CD4-positive, CD25-positive, alpha-beta regulatory T cell (primary cell): ENCODE measurements at places on chromosomes 6 and 20.

- no peak for DNase-seq
Measured at GRCh38 chr6:74128536-74128935, 432.5 kb downstream of the CD109 start.

- no peak for DNase-seq
Measured at GRCh38 chr20:4544765-4545164, 176.9 kb upstream of the PRND start.

DNA sequence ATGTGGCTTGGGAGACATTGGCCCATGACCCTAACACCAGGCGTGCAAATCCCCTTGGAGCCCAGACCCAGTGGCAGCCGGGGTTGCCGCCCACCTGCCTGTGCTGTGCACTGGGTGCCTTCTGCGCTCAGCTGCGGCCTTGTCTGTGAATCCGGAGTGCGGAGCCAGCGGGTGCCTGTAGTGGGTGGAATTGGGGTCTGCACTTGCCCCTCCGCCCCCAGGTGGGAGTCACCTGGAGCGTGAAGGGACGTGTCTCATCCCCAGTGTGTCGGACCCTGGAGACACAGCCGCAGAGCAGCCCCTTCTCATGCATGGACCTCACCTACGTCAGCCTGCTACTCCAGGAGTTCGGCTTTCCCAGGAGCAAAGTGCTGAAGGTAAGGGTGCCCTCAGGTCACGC, 22.9 kb upstream of the PYGB start:
- DNase-seq = no peak

- DNase-seq = no peak
Measured at GRCh38 chr6:132126150-132126549, 175.0 kb upstream of the CCN2 start.

GRCh38 chr6:20692023-20692422, 157.8 kb downstream of the CDKAL1 start:
- no peak for DNase-seq

DNA sequence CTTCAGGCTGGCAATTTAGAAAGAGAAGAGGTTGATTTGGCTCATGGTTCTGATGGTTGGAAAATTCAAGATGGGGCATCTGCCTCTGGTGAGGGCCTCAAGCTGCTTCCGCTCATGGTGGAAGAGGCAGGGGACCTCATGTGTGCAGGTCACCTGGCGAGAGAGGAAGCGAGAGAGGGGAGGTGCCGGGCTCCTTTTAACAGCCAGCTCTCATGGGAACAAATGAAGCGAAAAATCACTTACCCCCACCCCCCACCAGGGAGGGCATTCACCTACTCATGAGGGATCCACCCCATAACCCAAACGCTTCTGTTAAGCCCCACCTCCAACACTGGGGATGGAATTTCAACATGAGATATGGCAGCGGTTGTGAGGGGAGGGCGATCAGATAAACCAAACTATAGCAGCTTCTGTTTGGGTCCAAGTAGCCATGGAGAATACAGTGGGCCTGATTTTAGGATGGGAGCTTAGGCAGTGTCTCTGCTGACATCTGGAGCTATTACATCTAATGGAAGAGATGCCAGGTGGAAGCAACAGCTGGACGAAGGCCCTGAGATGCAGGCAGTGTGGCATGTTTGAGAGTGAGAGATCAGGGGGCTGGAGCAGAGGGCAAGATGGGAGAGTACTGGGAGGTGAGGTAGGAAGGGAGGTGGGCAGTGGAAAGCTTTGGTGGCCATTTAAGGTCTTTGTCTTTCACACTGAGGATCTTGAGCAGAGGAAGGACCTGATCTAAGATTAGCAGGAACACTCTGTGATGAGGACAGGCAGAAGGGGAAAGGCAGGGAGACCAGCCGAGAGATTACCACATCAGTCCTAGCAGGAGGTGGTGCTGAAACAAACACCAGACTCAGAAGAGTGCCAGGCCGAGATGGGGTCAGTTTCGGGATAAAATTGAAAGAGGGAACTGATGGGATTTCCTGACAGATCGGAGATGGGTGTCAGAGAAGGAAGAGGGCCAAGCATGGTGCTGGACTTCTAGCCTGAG, 161.8 kb downstream of the NFATC2 start:
- no peak for DNase-seq

DNA sequence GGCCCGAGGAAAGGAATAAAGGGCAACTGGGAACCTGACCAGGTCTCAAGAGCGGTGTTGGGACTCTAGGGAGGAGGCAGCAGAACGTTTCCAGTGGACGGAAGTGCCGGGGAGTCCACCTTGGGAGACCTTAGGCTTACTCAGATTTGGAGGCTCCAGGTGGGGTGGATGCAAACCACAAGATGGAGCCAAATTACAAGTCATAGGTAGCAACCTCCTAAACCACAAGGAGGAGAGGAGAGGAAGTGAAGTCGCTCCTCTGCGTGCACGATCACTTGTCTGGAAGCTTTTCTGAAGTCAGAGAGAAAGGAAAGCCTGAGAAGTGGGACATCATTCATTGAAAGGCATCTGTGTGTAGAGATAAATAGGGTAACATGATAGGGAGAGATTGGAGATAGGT, 9.3 kb downstream of the HLA-DOA start:
- DNase-seq = no peak

GRCh38 chr6:83514866-83515466, 2.6 kb downstream of the PRSS35 start:
- peak; percentile 16 for DNase-seq

DNA sequence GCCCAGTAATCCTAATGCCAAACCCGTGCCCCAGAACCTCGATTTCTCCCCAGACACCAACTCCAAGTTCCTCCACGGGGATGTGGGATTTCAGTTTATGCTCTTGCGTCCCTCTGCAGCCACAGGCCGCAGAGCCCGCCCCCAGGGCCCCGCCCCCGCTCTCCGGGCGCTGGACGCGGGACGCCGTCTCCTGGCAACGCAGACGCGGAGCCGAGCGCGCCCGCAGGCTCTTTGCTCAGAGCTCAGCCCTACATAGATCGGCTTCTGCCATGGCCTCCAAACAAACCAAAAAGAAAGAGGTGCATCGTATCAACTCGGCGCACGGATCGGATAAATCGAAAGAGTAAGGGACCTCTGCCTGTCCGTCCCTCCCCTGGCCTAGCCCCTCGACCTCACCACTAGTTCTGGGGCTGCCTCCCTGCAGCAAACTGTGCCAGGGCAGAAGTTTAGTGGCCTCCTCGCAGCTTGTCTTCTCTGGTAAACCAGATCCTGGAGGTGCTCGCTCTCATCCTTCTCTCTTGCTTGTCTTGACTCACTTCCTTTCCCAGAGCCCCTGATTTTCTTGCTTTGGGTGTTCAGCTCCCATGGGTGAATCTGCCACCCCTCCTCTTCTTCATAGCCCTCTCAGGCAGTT, at the start of gene ADGB:
Gene ADGB (plus strand): TSS at position 201 of the 634 bp plus-strand sequence. CDS start 69 bp downstream, at position 270.
- DNase-seq = no peak

DNA sequence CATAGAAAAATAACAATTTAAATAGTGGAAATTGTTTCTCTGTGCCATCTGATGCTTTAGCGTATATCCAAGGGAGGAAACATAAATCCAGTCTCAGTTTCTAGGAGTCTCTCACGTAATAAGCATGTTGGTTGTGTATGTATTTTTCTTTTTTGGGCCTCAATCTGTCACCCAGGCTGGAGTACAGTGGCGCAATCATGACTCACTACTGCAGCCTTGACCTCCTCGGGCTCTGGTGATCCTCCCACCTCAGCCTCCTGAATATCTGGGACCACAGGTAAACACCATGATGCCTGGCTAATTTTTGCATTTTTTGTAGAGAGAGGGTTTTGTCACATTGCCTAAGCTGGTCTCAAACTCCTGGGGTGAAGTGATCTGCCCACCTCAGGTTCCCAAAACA, 78.6 kb upstream of the PLN start:
- no peak for DNase-seq
